Kidney tubule cell (primary cell): ENCODE measurements at places on chromosomes 11 and 22.

DNA sequence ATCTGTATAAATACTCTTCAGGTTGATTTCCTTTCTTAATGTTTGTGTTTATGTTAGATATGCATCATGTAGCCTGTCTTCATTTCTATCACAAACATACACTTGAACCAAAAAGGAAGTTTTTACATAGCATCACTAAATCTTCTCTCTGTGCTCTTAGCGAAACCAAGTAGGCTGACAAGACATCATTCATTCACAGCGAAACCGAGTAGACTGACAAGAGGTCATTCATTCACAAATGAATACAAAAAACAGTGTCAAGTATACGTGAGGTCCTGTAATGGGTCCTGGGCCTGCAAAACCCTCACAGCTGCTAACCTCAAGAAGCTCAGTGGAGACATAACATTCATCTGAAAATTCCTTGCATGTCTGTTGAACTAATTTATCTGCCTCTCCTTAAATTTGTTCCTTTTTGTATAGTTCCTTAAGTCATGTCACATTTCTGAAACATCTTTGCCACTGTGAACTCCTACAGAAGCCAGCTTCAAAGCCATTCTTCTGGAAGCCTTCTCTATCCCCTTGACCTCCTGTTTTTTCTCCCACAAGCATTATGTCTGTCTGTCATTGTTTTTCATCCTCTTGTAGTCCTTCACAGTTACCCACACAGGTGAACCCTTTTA, 9.8 kb upstream of the HBE1 start:
- DNase-seq: no peak

GRCh38 chr11:60762851-60763691, 6.4 kb downstream of the MS4A15 start:
- peak; percentile 5 for DNase-seq

- DNase-seq: peak; percentile 75
Observed at GRCh38 chr11:118488480-118489109, 38.7 kb upstream of the TTC36 start.

GRCh38 chr22:39777716-39778454, 115.7 kb downstream of the ENTHD1 start:
- DNase-seq: no peak

DNA sequence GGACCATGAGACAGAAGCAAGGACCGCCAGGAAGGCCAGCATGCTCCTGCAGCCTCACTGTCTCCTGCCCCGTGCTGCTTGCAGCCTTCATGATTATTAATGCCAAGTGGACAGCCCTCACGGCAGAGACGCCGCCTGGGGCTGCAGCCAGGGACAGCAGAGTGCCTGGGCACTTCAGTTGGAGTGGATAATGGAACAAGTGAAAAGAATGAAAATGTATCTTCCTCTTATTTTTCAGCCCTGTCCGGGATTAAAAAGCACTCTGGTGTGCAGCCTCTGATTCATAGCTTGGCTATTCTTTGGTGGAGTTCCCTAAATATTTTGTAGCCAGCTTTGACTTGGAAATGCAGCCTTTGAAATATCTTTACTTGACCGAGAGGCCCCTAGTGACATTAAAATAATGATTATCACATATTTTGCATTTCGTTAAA, 1404.2 kb downstream of the BRD1 start:
- DNase-seq: no peak

DNA sequence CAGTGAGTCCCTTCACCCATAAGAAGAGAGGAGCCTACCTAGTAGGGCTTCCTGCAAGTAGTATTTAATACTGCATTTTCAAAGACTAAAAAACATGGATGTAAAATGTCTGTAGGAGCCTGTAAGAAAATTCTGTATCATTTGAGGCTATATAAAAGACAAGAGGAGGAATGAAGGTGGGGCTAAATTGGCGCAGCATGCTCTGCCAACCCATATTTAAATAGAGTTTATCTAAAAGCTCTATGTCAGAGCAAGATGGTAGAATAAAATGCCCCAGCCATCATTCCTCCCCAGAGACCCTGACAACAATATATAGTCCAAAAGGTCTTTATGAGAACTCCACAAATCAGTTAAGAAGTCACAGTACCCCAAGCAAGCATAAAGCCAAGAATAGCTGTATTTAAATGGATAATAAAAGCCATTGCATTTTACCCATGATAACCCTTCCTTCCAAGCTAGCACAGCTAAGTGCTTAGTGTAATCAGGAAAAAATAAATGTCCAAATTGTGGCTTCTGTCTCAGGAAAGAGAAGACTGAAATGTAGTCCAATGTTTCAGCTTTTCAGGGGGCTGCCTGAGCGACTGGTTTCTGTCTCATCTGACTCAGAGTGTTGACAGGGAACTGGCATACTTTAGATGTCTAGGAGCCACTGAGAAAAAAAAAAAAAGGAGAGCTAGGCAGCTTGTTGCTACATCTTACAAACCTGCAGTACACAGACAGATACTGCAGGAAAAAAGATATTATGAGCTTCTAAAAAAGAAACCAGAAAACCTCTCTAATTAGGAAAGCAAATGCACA, 258.6 kb downstream of the METTL15 start:
- DNase-seq: peak; percentile 16

DNA sequence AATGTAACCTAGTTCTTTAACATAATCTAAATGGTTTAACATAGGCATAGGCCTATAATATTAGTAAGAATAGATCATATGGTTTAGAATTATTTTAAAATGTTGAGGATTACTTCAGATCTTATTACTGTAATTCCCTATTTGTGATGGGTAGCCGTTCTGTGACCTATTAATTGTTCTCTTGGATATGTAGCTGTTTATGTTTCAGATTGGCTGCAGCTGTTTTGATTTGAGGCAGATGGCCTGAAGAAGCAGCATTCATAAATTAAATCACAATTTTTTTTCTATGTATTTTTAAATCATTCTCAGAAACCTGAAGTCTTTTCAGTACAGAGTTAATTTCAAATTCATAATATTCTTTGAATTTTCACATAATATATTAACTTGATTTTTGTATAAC, 104.5 kb downstream of the PDE3B start:
- DNase-seq: no peak

DNA sequence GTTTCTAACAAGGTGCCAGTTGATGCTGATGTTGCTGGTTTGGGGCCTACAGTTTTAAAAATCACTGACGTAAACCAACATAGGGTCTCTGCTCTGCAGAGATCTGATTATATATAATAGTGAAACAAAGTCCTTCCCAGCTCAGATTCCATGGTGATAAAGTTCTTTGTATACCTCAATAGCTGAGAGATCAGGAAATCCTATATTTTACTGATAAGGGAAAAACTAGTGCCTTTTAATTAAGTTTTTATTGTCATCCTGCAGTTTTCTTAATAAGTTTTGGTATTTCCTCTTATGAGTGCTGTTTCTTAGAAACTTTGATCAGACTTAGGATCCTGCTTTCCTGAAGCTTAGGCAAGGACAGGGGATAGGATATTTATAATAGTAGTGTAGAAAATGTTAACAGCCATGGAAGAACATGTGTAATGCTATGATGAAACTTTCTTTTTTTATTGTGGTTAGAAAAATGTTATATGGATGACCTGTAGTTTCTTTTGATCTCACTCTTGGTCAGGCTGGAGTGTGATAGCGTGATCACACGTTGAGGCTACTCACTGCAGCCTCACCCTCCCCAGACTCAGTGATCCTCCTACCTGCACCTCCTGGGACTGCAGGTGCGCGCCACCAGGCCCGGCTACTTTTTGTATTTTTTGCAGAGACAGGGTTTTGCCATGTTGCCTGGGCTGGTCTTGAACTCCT, 14.1 kb downstream of the CAPRIN1 start:
- no peak for DNase-seq

DNA sequence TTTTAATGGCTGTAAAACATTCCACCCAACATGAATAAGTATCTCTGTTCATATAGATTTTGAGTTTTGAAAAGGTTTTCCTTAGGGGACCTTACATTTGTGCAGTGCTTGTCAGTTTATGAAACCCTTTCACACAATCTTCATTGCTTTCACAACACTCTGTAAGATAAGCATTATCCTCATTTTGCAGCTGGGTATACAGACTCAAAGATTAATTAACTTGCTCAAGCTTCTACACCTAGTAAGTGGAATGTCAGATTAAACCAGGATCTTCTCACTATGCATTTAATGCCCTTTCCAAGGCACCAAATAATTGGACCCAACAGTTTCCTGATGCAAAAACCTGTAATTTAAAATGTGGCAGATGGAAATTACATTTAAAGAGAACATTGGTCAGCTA, 11.6 kb upstream of the GAB2 start:
- DNase-seq: no peak

DNA sequence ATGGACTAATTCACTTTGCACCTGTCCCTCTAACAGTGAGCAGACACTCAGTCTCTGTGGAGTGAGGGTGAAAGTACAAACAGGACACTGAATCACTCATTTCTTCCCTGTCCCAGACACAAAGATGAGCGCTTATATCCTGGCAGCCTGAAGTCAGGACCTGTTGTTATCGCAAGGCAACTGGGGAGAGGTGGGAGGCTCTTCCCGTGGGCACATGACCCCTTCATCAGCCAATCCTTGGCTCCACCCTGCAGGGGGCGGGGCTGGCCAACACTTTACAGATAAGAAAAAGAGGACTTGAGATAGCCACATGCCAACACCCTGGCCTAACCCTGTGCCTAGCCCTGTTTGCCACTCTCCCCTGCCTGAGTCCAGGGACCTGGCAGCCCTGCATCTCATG, 29.5 kb upstream of the TESMIN start:
- no peak for DNase-seq

- no peak for DNase-seq
Observed at GRCh38 chr11:133156986-133157745, 375.1 kb downstream of the OPCML start.

- DNase-seq: peak; percentile 86
Observed at GRCh38 chr11:86800076-86800959, at the start of gene PRSS23. Gene PRSS23 (plus strand): TSS chr11:86800542. CDS start chr11:86807644, 7,102 bp downstream.

DNA sequence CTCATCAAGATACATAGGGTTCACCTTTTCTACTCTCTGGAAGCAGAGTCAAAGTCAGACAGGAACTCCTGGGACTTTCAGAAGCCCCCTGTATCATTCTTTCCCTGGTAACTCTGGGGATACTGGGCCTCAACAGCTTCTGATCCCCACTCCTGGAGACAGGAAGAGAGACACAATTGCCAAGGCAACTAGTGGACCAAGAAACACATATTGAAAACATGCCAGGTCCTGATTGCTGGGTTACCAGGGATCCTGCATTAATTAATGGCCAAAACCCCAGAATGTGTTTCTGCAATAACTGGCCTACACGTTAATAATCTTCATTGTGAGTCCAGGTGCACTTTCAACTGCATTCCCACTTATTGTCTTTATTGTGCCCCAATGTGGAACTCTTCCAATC, 260.8 kb upstream of the POU2AF2 start:
- peak; percentile 6 for DNase-seq
